Hematopoietic multipotent progenitor cell treated with erythropoietin and hydrocortisone succinate and interleukin-3 and kit ligand, for 15 days (in vitro differentiated cells): ENCODE measurements at places on chromosomes 13 and 19.

- DNase-seq = no peak
Observed at GRCh38 chr13:113848431-113849260, 15.2 kb downstream of the GAS6 start.

GRCh38 chr13:42064259-42064658 is 15.8 kb downstream of the DGKH start:
- no peak for DNase-seq

DNA sequence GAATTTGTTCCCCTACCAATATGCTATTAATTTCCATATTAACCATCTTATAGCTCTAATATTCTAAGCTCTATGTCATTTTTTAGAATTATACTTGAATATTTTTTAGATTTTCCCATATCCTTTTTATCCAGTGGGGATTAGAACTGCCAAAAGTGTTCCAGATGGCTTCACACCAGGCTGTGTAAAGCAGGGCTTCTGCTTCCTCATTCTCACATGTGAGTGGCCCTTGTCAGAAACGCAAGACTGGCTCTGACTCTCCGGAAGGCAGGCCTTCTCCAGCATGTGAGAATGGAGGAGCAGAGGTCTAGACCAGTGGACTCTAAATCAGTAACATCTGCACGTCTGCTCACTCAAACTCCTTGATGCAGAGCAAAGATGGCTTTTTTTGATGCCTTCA is 650.1 kb downstream of the FGF9 start:
- no peak for DNase-seq

- no peak for DNase-seq
Observed at GRCh38 chr19:30549151-30549550, 177.0 kb downstream of the ZNF536 start.

DNA sequence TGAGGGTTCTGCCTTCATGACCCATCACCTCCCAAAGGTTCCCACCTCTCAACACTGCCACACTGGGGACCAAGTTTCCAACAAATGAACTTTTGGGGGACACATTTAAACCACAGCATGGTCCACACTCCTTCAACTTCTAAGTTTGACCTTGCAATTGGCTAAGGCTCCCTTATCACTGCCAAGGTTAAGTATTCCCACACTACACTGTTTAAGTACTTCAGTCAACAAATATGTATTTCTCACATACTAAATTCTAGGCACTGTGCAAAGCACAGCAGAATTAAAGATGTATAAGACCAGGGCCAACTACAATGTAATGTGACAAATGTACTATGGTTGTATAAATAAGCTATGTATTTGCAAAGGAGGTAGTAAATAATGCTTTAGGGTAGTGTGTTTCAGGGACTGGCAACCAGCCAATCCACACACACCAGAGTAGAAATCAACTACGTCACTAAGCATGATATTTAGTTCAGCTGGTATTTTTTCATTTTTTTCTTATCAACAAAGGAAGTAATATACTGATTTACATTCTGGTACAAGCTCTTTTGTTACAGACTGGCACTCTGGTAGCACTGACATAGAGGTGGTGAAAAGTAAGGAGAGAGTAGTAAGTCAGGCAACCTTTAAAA is 12.2 kb downstream of the NUFIP1 start:
- no peak for DNase-seq

DNA sequence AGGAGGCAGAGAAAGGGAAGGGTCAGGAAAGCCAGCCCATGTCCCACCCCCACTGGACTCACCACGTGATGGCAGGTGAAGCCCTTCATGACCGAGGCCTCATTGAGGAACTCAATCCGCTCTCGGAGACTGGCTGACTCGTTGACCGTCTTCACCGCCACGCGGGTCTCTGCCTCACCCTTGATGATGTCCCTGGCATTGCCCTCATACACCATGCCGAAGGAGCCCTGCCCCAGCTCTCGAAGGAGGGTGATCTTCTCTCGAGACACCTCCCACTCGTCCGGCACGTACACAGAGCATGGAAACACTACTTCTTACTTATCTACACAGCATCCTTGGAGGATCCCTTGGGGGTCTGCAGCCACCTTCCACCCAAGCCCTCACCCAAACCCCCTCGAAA is 55.7 kb downstream of the ZNF557 start:
- no peak for DNase-seq

GRCh38 chr19:48342841-48343540 is 17.6 kb downstream of the EMP3 start:
- no peak for DNase-seq
